ENCODE measurements at places on chromosomes 16 and 17. TPM values are rescaled to one million over a fixed set of nuclear protein-coding genes. Genes with fewer than 3 reads are reported as not detected.

Gene RND2
- 0.45 TPM for total RNA-seq

Gene AGRP
- not detected for total RNA-seq

Gene CDH5
- total RNA-seq = 2.9 TPM

Gene SLC16A13
- total RNA-seq = 3.1 TPM

Gene IL32
- total RNA-seq = 7.6 TPM

Gene PRCD
- total RNA-seq = 4.2 TPM

Gene NPIPB4
- total RNA-seq = 54.0 TPM

Gene TEKT5
- total RNA-seq = not detected

Gene PIMREG
- total RNA-seq = 0.90 TPM

Gene ABCA9
- total RNA-seq = 122 TPM

Gene NECAB2
- 0.90 TPM for total RNA-seq

Gene PSMC5
- 68.2 TPM for total RNA-seq

Gene SLFN13
- total RNA-seq = 1.7 TPM

Gene C16orf96
- not detected for total RNA-seq

Gene P2RX5
- 1.2 TPM for total RNA-seq

Gene NKD1
- total RNA-seq = not detected

Gene KRTAP16-1
- total RNA-seq = not detected

Gene MPO
- total RNA-seq = 0.09 TPM

Gene TMEM204
- 5.0 TPM for total RNA-seq

Gene HSPB9
- not detected for total RNA-seq

Gene ADGRG3
- not detected for total RNA-seq

Gene JUP
- total RNA-seq = 8.9 TPM

Gene C16orf54
- total RNA-seq = not detected

Gene DRC3
- 1.8 TPM for total RNA-seq

Gene IL34
- 3.4 TPM for total RNA-seq

Gene TOP2A
- total RNA-seq = 25.3 TPM

Gene KLHL10
- 0.09 TPM for total RNA-seq

Gene TNFRSF17
- total RNA-seq = not detected

Gene ADORA2B
- 19.3 TPM for total RNA-seq

Gene TMEM220
- total RNA-seq = 6.2 TPM

Gene NRN1L
- not detected for total RNA-seq

Gene CES3
- total RNA-seq = not detected

Gene ZNF287
- total RNA-seq = 10.3 TPM
